ENCODE measurements at places on chromosomes 13 and 19. TPM values are rescaled to one million over a fixed set of nuclear protein-coding genes. Genes with fewer than 3 reads are reported as not detected.

RPL21 gene
- polyA plus RNA-seq: 1,781 TPM

DNA sequence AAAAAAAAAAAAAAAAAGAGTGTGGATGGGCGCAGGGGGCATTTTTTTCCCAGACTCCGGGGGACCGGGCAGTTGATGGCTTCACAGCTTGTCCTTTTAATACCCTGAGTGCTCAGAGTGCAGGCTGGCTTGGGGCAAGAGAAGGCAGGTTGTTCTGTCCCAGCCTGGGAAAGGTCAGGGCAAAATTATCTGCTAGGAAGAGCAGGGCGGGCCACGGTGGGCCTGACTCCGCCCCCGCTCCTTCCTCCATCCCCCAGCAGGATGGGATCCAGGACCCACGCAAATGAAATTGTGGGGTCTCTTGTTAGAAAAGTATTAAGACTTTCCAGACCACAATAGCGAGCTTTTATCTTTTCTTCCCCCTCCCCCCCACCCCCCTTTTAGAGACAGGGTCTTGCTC is 70.7 kb downstream of the PTPRS start:
- DNase-seq: no peak

ZFP82 gene
- polyA plus RNA-seq: 0.33 TPM

GRCh38 chr13:27578121-27579030 is 42.0 kb downstream of the LNX2 start:
- DNase-seq: no peak

- DNase-seq: no peak
These were observed 9.7 kb downstream of the GPR42 start for GRCh38 chr19:35380450-35381124.

TMEM238 gene
- polyA plus RNA-seq: 0.64 TPM

Data from CD14-positive monocyte (primary cell).